ENCODE measurements at places on chromosomes 16 and 17.

DNA sequence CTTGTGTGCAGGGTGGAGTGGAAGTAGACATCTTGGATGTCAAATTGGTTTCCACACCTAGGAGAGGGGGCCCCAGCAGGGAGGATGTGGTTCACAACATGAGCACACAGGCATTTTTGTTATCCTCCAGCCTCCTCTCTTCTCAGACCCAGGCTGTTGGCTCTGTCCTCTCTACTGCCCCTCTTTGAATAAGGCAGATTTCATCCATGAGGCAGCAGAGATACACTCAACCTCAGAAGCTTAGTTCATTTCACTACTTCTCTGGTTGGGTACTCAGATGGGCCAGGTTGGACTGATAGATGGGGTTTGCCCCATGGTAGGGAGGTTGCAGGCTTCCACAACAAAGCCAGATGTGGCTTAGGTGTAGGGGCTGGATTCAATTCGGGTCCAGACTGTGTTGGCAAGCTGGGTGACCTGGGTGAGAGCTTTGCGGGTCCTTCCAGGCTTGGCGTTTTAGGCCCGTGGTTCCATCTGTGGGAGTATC lies 22.2 kb upstream of the NFATC3 start:
- DNase-seq = no peak

- DNase-seq = no peak
These were observed 6.4 kb downstream of the CD300LB start for GRCh38 chr17:74524653-74525464.

GRCh38 chr17:73013301-73013700 lies 79.2 kb downstream of the SLC39A11 start:
- DNase-seq = no peak

GRCh38 chr17:67517325-67517724 lies 140.2 kb downstream of the PITPNC1 start:
- no peak for DNase-seq

DNA sequence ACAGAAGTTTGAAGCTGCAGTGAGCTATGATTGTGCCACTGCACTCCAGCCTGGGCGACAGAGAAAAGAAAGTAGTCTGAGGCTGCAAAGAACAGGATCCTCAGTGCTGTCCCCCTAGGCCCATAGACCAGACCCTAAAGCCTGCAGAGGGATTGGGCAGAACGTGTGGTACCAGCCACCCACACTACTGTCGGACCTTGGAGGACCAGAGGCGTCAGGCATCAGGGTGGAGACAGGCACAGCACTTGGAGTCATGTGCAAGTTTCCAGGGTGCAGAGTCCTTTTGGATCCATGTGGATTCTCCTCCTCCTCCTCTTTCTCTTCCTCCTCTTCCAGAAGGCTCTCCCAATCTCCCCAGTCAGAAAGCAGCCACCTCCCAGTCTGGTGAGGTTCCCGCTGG lies 2.2 kb downstream of the SDR42E2 start:
- no peak for DNase-seq

- peak; percentile 14 for DNase-seq
These were observed 9.6 kb upstream of the DLX4 start for GRCh38 chr17:49959183-49959935.

GRCh38 chr16:87382023-87382785 lies 1.4 kb downstream of the FBXO31 start:
- no peak for DNase-seq
